Activated CD8-positive, alpha-beta memory T cell treated with anti-CD3 and anti-CD28 coated beads for 1 hour (primary cell): ENCODE measurements at places on chromosomes 11 and 22.

GRCh38 chr22:38674888-38675287, 6.9 kb upstream of the TOMM22 start:
- DNase-seq = no peak

GRCh38 chr22:36136988-36137387, 23.6 kb downstream of the APOL3 start:
- no peak for DNase-seq

GRCh38 chr11:134514354-134514951, 102.4 kb upstream of the B3GAT1 start:
- no peak for DNase-seq

GRCh38 chr22:35894464-35894878, 134.2 kb downstream of the RBFOX2 start:
- DNase-seq = no peak

DNA sequence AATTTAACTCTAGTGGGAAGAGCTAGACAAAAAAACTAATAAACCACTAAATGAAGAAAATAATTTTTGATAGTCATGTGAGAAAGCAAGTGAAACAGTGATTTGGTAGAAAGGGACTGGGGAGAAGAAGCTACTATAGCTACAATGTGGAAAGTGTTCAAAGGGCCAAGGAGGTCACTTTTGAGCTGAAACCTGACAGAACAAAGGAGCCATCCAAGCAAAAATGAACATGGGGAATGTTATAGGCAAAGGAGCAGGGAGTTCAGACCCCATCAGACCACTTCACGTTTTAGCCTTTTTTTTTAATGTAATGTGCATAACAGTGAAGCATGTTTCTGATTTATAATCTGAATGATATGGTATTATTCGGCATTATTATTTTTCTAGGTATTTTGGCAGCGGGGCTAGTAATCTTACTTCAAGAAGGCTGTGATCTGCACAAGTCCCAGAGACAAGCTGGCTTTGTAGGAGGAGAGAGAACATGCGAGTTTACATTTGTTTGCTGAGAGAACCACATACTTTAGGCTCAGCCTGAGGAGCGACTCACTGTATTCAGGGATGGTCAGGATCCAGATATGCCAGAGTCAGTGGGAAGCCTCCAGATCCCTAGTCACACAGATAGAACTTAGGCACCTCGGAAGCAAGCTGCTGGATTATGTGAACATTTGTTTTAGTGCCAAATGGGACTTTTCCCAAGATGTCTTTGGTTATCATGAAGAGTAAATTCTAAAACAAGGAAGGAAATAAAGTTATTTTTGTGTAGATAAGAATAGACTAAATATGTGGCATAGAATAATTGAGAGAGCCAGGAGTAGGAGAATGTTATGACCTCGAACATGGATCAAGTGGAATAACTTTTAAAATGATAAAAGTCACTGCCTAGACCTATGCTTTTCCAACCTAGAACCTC, 118.6 kb downstream of the TRIM44 start:
- no peak for DNase-seq

DNA sequence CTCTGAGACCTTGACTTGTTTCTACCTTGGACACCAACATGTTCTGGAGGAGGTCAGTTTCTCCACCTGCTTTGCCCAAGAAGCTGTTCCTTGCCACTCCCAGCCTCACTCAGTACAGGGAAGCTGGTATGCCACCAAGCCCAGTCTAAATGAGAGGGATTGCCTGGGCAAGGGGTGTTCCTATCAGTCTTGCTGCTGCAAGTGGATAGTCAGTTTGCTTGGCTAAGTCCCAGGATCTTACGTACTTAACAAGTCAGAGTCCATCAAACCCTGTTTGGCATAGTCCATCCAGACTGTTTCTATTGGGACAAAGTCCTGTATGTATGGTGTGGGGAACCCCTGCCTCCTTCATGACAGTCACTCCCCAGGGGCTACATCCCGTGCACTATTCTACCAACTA, 66.6 kb downstream of the RPL27A start:
- DNase-seq = no peak

DNA sequence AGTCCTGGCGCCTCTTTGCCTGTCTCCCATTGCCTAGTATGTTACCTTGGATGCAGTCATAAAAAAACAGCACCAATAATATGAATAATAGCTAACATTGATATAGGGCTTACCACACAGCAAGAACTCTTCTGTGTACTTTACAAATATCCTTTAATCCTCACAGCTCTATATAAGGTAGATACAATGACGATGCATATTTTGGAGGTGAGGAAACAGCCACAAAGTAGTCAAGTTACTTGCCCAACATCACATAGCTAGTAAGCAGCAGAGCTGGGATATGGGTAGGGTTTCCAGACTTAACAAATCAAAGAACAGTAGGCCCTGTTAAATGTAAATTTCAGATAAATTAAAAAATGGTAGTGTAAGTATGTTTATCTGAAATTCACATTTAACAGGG, 128.8 kb downstream of the ST3GAL4 start:
- DNase-seq = no peak

GRCh38 chr11:83127310-83127637, 29.7 kb upstream of the PCF11 start:
- DNase-seq = no peak

- DNase-seq = no peak
Measured at GRCh38 chr11:109864834-109865547, 228.2 kb upstream of the ZC3H12C start.

DNA sequence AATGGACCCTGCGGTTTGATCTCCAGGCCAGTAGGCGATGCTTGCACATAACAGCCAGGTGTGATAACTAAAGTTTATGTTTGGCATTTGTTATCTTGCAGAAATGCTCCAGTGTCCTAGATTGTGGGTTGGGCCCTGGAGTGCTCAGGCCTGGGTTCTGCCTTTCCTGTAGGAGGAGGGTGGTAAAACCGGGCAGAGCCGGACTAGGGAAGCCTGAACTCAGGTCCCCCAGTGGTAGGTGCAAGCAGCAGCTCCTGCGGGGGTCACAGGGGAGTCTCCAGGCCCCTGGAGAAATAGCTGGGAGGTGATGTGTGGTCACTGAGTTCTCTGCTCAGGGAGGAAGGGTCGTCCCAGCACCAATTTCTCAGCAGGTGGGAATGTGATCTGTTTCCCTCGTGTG, 538.3 kb upstream of the ANO3 start:
- no peak for DNase-seq

- DNase-seq = no peak
Measured at GRCh38 chr11:109604481-109605400, 182.8 kb downstream of the C11orf87 start.

GRCh38 chr11:4095509-4096230, 1.1 kb downstream of the RRM1 start:
- DNase-seq = no peak

DNA sequence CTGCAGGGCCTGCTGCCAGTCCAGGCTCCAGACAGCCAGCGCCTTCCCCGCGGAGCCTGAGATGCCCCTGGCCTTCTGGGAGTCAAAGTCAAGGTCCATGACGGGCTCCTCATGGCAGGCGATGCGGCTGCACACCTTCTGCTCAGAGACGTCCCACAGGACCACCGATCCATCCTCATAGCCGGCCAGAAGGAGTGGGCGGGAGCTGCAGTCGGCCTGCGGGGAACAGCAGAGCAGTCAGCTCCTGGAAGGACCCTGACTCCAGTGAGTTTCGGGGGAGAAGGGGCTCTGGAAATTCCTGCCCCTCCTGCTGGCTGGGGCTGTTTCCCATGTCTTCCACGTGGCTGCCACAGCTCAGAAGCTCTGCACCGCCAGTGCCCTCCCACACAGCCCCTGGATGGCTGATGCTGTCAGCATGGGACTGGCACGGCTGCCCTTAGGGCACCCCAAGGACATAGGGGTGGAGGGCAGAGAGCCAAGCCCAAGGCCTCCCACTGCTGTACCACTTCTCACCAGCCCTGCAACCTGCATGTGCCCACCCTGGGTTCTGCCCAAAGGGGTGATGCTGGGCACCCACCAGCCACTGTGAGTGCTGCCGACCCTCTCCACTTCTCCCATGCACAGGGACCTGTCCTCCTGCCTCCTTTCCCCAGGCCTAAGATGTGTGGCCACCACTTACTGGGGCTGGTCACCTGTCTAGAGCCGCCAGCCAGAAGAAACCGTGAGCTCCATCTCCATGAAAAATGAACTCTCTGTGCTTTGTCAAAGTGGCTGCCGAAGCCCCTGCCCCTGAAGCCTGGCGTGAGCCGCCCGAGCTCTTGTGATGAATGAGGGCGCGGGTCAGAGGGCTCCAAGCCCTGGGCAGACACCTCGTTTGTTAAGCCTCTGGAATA, 41.7 kb downstream of the TBX1 start:
- DNase-seq = no peak

GRCh38 chr11:2306877-2307500, 5.2 kb downstream of the TSPAN32 start:
- DNase-seq = no peak

DNA sequence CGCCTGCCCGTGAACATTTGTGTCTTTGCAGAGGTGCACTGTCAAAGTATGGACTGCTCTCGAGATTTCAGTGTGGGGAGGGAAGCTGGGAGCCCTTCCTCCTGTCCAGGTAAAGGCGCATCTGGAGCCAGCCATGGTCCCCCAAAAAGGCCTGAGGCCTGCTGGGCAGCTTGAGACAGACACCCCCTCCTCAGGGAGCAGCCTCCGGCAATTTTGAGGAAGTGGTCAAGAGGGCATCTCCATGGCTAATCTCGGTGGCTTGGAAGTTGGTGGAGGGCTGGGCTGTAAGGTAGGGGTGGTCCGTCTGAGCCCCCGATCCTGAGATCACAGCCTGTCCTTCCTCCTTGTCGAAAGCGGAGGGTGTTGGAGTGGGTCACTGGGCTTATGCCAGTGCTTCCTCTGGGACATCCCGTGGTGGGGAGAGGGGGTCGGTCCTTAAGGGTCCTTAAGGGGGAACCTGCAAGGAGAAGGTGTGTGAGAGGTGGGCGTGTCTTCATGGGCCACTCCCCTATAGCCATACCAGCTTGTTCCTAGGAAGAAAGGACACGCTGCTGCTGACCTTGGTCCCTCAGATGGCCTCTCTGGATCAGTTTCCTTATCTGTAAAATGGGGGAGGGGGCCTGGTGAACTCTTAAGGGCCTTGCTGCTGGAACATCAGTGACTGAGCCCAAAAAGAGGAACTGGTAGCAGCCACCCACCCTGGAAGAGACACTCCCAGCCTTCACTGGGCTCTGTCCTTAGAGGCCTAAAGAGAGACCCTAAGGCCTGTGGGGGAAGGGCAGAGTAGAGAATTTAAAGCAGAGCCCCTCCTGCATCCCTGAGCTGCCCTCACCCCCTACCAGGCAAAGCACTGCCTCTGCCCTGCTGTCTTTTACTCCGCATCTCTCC, 2.6 kb downstream of the KCNC1 start:
- DNase-seq = no peak

DNA sequence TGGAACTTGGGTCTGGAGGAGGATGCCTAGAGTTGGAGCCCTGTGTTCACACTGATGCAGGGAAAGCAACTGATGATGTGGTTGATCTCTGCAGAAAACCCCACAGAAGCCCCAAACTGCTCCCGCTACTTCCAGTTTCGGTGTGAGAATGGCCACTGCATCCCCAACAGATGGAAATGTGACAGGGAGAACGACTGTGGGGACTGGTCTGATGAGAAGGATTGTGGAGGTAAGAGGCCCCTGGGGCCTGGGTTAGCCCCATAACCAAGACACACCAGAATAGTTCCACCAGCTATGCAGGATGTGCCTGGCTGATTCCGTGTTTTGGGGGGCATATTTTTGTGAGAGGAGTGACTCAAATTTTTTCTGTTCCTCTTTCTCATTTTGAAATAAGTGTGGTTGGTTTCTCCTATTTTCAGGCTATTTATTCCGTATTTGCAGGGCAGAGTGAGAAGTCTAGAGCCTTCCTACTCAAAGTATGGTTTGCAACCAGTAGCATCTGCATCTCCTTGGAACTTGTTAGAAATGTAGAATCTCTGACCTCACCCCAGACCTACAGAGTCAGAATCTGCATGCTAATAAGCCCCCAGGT, 137.3 kb upstream of the SORL1-AS1 start:
- no peak for DNase-seq

DNA sequence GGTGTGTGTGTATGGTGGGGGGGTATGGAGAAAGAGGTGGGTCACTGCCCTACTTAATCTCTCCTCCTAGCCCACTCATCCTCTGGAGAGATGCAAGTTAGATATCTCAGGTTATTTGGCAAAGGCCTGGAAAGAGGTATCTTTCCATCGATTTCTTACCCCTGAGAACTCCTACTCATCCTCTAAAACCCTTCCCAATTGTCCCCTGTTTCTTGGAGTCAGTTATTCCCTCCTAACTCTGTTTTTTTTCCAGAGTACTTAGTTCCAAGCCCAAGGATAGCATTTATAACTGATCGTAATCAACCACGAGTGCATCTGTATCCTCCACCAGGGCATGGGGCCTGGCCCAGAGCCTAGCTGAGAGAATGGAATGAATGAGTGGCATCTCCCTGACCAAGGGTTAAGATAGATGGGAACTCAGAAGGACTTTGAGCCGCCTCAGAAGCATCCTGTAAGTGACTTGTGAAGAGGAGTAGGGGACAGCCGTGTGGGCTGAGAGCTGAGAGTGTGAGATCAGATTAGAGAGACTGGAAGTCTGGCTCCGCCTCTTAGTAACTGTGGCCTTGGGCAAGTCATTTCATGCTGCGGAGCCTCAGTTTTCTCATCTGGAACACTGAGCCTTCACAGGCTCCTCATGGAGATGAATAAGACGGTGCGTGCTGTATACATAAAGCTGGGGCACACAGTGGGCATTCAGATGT, 16.2 kb downstream of the CD6 start:
- DNase-seq = no peak

DNA sequence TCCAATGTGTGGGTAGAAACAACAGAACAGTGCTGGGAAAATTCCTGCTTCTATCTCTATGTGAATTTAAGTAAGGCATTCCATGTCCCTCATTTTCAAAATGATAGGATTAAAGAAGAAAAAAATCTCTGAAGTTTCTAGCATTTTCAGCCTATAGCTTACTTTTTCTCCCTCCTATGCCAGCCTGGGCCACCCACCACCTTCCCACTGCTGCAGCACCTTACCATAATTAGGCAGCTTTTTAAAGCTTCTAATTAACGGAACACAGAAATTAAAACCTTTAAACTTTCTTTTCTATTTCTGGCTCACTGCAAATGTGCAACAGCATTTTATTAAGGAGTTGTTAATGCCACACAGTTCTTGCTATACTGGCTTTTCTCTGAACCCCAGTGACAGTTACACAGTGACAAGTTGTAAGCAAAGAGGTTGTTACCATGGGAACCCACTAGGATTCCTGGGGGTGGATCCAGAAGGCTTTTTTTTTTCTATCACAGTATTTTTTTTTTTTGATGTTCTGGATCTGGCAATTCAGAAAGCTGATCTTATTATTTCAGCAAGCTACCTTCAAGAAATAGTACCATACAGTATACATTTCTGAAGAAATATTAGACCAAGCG, 20.2 kb downstream of the CELF1 start:
- DNase-seq = no peak

DNA sequence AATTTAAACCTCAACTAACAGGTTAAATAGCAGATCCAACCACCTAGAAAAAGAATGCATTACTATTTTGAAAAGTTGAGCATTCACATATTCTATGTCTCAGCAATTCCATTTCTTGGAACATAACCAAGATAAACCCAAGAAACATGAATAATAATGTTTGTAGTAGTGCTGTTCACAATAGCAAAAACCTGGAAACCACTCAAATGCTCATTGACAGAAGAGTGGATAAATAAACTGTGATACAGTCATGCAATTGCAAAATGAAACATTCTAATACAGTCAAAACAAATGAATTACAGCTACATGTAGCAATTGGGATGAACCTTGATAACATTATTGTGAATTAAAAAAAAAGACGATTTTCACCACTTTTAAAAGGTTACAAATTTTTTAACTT, 162.8 kb upstream of the TMEM45B start:
- DNase-seq = no peak
